ENCODE measurements at places on chromosomes 2 and 18. TPM values are rescaled to one million over a fixed set of nuclear protein-coding genes. Genes with fewer than 3 reads are reported as not detected.

LIMS2 gene
- 7.0 TPM for total RNA-seq

SERPINB13 gene
- not detected for total RNA-seq

POLE4 gene
- total RNA-seq: 34.9 TPM

APOB gene
- total RNA-seq: not detected

TANC1 gene
- 0.47 TPM for total RNA-seq

GALNT13 gene
- not detected for total RNA-seq

GRCh38 chr2:126836761-126837679 is 61.7 kb upstream of the TEX51 start:
- DNase-seq: no peak

DNA sequence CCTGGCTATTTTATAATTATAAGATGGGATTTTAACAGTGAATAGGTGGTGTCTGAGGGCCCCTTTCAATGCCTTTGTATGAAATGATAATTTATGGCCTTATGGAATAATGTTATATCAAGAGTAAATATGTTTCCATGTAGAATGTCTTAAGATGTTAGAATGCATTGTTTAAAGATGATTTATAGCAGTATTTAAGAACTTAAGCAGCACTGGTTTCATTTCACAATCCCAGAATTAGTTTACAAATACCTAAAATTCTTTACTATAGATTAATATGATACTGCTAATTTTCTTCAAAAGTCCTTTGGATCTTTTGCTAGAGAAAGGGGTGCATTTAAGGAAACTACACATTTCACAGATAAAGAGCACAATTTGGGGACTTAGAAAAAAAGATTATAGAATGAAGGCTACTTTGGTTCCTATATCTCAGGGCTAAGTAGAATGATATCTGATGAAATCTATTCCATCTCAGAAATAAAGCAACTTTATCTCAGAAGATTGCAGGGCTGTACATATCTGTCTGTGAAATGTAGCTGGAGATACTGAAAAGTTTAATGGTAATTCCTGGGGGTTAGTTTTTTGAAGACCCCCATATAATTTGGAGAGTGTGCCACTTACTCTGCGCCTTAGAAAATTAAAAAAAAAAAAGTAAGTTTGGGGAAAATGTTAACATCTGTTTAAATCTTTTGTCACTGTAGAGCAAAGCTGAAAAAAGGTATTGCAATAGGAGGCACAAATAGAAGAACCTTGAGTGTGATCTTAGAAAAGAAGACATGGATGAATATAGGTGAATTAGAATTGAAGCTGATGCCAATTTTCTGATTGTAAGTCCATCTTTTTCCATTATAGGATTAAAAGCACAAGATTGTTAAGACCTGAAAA is 123.4 kb downstream of the GULP1 start:
- DNase-seq: no peak

- no peak for DNase-seq
Measured at GRCh38 chr18:28757466-28758008, 580.6 kb upstream of the CDH2 start.

- no peak for DNase-seq
Measured at GRCh38 chr18:31329787-31330438, 12.0 kb downstream of the DSG1 start.

- no peak for DNase-seq
Measured at GRCh38 chr2:31287654-31288053, 53.7 kb downstream of the EHD3 start.

GRCh38 chr18:54233228-54233625 is 8.8 kb upstream of the MBD2 start:
- DNase-seq: no peak

DNA sequence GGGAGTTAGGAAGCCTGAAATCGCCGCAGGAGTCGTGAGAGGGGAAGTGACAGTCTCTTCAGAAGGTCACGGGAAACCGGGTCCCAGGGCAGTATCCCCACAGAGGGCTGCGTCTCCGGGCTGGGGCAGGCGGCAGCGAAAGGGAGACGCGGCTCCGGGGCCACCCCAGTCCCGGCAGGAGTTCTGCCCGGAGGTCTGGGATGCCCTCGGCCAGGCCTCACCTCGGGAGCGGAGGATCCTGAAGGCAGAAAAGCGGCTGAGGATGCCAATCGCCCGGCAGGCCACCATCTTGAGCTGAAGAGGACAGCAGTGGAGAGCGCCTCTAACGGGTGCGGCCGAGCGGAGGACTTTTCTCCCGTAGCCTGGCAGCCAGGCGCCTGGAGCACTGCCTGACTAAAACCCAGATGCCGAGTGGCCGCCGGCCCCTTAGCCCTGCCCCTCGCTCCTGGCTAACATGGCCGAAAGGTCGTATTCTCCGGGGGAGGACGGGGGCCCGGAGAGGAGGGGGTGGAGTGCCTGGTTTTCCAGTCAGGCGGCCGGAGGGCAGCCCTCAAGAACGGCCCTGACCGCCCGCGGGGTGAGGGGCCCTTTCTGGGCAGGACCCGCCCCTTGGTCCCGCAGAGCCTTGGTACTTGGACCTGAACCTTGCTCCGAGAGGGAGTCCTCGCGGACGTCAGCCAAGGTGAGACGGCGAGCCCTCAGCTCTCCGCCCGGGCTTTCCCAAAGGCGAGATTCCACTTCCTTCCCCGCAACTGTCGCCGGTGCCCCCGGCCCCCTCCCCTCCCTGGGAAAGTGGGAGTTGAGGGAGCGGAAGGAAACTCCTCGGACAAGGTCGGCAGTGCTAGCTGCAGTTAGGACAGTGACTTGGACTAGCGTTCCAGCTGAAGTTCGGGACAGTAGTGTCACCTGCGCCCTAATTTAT is at the start of the genes HADHA and HADHB:
HADHA (minus strand) TSS at position 324 of the 922 bp plus-strand sequence; CDS start at position 288, 36 bp downstream.
HADHB (plus strand) TSS at position 631 of the 922 bp plus-strand sequence. CDS start 9,316 bp downstream, outside the sequence.
- peak; percentile 93 for DNase-seq

GRCh38 chr2:217636578-217636977 is 366.2 kb downstream of the TNS1 start:
- no peak for DNase-seq

- no peak for DNase-seq
Measured at GRCh38 chr2:195563857-195564512, 93.0 kb upstream of the SLC39A10 start.

DNA sequence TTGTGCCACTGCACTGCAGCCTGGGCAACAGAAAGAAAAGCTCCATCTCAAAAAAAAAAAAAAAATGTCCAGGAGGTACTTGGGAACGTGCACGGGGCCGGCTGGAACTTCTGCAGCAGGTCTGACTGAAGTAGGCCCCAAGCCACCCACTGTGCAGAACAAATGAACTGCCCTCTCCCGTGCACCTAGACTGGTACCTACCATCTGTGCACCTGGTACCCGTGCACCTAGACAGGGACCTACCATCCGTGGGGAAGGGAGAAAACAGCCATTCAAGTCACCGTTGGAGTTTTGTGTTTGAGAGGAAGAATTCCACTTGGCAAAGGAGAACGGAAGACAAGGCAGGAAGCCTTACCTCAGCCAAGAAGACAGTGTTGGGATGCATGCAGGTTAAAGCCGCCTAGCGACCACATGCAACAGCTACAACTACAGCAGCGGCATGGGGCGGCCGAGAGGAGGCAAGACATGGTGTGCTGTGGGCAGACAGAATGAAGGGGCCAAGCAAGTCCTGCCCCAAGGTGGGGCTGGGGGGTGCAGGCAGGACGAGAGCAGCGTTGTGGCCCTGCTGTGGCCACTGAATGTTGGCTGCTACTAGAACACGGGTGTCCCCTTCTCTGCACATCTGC is 16.1 kb downstream of the ST3GAL5 start:
- DNase-seq: no peak

All from CD4-positive, alpha-beta T cell (primary cell).